ENCODE measurements at places on chromosomes 2 and 18.

- DNase-seq: no peak
Observed at GRCh38 chr18:54416436-54416835, 58.7 kb downstream of the C18orf54 start.

DNA sequence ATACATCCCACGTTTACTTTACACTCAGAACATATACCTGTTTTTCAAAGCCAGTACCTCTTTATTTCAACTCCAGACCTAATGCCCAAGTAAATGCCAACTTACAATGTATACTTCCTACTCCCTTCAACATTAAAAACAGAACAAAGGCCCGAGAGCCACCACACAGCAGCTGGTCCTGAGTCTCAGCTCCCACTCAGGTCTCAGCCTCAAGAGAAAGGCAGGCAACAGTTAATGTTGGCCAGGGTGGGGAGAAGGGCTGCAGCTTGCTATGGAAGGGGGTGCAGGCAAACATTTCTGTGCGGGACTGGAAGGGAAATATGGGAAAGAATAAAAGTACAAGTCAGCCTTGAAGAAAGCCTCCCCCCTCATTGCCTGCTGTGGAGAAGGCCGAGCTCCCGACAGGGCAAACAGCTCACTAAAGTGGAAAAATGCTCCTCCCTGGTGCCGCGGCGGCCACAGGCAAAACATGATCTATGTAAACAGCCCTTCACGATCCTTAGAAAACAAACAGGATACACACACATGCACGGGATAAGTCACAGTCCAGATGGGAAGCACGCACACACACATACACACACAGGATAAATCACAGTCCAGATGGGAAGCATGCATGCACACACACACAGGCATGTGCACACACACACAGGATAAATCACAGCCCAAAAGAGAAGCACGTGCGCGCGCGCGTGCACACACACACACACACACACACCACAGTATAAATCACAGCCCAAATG, 67.4 kb downstream of the ADNP2 start:
- DNase-seq: no peak

GRCh38 chr2:28639836-28640235, 111.8 kb upstream of the PPP1CB start:
- no peak for DNase-seq

DNA sequence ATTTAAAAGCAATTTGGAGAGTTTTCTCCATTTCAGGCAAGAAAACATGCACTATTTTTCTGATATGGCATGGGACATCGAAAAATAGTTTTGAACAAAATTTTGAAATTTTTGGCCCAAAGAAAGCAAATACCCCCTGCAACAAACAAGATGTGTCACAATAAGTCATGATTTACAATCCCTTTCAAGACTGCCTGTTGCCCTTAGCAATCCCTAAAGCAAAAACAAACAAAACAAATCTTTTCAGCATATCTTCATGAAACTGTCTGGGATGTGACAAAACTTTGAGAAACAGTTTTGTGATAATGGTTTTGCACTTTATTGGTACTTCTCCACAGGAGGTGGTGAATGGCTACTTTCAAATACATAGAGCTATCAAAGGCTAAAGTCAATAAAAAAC, 1888.7 kb upstream of the PIK3C3 start:
- DNase-seq: no peak

DNA sequence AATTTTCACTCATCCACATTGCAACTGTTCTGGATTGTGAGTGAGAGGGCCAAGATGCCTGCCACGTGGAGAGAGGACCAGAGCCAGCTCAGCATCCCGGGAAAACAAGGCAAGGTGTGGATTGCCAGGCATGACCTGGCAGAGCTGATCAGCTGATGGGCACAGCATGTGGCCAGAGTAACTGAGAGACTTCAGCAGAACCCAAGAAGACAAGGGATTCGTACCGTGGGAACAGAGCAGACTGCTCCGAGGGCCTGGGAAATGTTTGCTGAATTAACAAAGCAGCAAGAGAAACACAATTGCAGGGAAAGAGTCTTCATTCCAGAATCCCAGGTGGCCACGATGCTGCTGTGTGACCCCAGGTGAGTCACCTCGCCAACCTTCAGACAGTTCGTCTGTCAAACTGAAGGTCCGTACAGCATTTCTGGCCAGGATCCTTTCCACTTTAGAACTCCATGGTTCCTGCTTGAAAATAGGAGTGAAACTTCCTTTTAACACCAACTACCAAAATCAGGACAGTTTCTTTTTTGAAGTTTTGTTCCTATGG, 26.3 kb upstream of the POMC start:
- no peak for DNase-seq

Data from hematopoietic multipotent progenitor cell treated with erythropoietin and hydrocortisone succinate and interleukin-3 and kit ligand, for 8 days (in vitro differentiated cells).